Stimulated activated CD4-positive, alpha-beta T cell treated with anti-CD3 and anti-CD28 coated beads, Interleukin-2, amount 100 ng/mL, for 4 hours (primary cell): ENCODE measurements at places on chromosomes 2 and 18.

DNA sequence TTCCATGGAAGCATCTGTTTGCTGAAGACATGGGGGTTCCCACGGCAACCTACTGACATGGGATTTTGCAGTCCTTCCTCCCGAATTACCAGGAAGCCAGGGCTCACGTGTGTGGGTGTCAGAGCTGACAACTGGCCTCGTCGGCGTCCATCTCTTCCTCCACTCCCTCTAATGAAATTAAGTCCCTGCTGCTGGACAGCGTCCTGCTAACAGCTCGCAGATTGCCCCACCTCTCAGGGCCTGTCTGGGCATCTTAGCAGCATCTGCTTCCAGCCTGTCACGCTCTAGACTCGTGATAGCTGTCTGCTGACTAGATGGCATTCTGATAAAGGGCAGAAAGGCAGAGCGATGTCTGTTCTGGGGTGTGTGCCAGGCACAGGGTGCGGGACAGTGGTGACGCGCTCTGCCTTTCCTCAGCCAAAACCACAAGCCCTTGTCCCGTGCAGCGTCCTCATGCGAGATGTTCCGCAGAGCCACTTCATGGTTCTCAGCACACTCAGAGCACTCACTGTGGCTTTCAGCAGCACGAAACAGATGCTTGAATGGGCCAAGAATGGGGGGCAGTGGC is 161.1 kb downstream of the ARL4C start:
- DNase-seq, result peak; percentile 11

DNA sequence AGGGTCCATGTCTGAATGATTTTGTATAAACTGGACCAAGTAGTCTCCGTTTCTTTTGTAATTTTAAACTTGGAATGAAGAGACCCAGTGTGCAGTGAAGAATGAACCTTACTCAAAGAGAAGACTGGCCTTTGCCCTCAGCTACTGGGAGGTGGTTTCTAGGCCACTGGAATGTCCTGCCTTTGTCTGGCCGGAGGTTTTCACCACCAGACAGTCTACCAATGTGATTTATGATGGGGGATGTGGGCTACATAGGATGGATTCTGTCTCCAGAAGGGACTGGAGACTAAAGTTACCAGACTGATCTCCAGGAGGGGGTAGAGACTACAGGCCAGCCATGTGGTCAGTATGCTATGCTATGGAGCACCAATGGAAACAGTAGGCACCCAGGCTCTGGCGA is 42.8 kb upstream of the RAB31 start:
- no peak for DNase-seq

GRCh38 chr18:832085-832681 is 20.1 kb upstream of the YES1 start:
- DNase-seq, result no peak

DNA sequence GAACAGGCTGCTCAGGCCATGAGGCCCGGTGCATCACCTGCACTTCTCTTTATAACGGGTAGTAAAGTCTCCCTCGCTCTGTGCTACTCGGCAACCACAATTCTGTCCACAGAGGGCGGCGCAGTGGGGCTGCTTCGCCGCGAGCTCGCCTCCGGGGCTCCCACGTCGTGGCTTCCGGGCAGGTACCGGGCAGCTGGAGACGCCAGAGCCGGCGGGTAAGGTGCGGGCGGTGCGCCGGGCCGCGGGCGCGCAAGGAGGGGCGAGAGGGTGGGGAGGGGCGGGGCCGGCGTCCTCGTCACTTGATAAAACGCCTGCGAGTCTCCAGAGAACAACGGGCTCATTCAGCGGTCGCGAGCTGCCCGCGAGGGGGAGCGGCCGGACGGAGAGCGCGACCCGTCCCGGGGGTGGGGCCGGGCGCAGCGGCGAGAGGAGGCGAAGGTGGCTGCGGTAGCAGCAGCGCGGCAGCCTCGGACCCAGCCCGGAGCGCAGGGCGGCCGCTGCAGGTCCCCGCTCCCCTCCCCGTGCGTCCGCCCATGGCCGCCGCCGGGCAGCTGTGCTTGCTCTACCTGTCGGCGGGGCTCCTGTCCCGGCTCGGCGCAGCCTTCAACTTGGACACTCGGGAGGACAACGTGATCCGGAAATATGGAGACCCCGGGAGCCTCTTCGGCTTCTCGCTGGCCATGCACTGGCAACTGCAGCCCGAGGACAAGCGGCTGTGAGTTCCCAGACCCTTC is at the start of gene ITGA6:
Gene ITGA6 (plus strand): TSS at position 331 of the 734 bp plus-strand sequence.
- DNase-seq, result peak; percentile 68

- no peak for DNase-seq
These were observed 79.2 kb downstream of the LONRF2 start for GRCh38 chr2:100242891-100243619.

DNA sequence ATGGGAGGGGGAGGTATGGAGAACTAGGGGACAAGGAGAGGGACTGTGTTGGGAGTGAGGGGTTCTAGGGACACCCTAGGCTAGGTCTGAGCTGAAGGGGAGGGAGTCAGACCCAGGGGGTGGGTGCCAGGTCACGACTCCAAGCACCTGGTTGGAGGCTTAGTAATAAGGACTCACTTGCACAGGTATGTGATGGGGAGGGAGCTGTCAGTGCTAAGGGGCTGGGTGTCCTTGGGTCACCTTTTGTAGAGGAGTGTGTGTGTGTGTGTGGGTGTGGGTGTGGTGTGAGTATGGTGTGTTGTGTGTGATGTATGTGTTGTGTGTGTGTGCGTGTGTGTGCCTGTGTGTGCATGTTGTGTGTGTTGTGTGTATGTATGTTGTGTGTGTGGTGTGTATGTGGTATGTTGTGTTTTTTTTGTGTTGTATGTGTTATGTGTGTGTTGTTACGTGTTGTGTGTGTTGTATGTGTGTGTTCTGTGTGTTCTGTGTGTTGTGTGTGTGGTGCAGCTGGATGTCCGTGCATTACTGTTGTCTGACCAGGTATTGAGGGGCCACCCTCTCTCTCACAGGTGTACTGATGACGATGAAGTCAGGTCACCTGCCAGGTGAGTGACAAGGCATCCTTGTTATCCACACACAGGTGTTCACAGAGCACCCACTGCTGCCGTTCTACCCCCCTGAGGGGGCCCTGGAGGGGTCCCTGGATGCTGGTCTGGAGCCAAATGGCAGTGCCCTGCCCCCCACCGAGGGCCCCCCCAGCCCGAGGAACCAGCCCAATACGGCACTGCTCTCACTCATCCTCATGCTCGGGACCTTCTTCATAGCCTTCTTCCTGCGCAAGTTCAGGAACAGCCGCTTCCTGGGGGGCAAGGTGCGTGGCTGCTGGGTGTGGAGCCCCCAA is 9.8 kb downstream of the SLC4A3 start:
- DNase-seq, result no peak

- peak; percentile 43 for DNase-seq
These were observed 543 bp downstream of the HADHB start for GRCh38 chr2:26245231-26245732.

DNA sequence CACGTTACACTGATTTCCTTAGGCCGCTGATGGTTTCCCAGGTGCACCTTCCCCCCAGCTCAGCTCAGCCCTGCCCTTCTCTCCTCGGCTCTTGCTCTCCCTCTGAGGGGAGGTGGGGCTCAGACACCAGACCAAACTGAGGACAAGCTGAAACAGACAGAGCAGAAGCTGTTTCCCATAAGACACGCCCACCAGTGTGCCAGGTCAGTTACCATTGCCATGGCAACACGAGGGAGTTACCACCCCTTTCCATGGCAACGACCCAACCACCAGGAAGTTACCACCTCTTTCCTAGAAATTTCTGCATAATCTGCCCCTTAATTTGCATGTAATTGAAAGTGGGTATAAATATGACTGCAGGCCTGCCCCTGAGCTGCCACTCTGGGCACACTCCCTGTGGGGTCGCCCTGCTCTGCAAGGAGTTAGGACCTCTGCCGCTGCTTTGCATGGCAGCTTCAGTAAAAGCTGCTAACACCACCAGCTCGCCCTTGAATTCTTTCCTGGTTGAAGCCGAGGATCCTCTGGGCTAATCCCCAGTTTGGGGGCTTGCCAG is 120.9 kb upstream of the SMIM21 start:
- no peak for DNase-seq

DNA sequence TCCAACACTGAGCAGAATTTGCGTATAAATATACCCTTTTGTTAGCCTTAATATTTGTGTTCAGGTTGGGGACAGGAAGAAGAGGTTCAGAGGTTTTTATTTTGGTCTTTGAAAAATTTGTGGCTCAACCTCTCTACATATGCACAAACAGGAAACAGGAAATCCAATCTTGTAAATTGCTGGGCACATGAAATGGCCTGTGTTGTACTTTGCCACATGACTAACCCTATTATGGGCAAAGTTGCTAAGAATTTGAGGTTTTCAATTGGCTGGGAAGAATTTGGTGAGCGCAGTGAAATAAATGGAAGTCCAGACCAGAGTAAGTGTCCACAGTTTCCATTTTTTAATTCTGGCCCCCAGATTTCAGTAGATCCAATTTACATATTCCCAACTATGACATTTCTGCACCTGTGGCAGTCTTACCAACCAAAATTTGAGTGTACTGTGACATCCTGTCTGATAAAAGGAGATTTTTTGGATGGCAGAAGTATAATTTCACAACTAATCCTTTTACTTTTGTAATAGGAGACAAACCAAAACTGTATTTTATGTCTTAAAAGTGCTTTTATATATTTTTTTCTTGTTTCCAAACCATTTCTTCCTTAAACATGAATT is 63.6 kb downstream of the COX7A2L start:
- no peak for DNase-seq

- no peak for DNase-seq
These were observed 49.2 kb upstream of the TUBA3D start for GRCh38 chr2:131426727-131427126.

- DNase-seq, result no peak
These were observed 236.4 kb downstream of the PLCL1 start for GRCh38 chr2:198040835-198041234.

GRCh38 chr2:223526106-223526505 is 76.1 kb downstream of the SCG2 start:
- no peak for DNase-seq

- no peak for DNase-seq
These were observed 115.3 kb upstream of the CXCR4 start for GRCh38 chr2:136233298-136233697.

DNA sequence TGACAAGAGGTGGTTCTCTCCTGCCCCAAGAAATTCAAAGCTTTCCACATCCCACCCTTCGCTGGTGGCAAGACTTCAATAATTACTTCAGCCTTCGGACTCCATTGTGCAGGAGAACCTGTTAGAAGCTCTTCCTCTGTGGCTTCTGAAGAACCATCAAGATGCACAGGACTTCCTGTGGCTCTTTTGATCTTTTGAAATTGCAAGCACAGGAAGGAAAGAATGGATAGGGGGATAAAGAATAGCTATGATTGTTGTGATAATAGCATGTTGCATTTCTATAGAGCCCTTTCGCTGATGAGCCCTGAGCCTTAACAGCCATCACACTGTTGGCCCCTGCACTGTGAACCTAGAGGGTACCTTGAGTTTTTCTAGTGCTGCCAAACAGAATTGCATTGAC is 7.4 kb downstream of the EPAS1 start:
- DNase-seq, result no peak

DNA sequence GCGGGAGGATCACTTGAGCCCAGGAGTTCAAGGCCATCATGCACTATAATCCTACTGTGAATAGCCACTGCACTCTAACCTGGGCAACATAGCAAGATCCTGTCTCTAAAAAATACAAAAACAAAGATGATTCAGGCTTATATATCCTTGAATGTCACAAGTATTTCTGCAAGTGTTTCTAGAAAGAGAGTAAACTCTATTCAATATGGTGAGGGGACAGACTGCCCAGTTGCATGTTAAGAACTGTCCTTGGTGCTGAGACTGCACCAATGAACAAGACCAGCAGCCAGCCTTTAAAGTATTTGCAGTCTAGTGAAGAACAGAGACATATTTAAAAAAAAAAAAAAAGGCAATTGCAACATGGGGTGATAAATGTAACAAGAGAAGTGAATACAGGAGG is 16.4 kb downstream of the MAP3K19 start:
- DNase-seq, result no peak

DNA sequence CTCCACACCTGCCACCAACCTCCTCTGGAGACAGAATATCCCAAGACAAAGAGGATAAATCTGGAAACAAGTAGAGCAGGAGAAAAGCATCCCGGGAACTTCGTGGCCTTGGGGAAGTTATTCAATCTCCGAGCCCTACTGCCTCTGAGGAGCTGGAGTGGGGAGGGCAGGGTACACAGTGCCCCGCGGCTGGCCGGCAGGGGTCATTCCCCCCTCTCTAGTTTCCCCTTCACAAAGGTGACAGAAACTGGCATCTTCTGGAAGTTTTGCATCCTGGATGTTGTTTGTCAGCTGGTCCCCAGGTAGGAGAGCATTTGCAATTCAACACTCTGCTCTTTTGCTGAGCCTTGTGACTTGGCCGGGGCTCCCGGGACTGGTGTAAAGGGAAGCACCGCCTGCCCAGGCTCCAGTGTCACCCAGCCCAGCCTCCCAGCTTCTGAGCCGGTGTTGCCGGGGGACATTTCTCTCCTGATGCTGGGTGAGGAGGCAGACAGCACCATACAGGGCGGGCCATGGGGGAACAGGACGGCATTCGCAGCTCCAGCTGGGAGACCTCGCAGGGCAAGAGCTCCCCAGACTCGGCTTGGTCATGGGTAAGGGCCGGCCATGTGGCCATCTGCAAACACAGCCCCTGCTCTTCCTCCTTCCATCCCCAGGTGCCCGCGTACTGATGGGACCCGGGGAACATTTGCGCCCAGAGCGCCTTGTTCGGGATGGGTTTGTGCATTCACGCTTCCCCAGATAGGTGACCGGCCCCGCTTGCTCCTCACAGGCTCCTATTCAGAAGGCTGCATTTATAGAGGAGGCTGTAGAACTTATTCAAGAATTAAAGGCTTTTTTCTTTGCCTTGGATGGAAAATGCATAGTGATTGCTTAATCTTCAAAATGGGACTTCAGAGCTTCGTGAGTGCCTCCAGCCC is 7.4 kb upstream of the NTSR2 start:
- no peak for DNase-seq

- no peak for DNase-seq
These were observed 83.8 kb upstream of the FAM237A start for GRCh38 chr2:206558492-206558891.

DNA sequence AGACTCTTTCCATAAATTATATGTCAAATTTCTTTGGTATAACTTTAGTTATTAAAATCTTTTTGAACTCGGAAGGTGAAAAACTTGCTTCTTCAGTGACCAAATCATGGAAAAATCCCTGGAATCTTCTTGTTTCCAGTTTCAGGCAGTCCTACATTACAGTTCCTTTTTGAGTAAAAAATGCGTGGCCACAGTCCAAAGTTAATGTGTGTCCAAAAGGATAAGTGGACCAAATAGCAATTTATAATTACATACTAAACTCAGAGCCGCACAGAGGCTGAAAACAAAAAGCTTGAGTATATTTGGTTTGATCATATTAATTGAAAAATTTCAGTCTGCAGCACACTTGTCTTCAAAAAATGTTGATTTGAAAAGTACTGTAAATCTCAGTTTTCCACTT is 28.4 kb upstream of the DYNC2LI1 start:
- DNase-seq, result no peak

DNA sequence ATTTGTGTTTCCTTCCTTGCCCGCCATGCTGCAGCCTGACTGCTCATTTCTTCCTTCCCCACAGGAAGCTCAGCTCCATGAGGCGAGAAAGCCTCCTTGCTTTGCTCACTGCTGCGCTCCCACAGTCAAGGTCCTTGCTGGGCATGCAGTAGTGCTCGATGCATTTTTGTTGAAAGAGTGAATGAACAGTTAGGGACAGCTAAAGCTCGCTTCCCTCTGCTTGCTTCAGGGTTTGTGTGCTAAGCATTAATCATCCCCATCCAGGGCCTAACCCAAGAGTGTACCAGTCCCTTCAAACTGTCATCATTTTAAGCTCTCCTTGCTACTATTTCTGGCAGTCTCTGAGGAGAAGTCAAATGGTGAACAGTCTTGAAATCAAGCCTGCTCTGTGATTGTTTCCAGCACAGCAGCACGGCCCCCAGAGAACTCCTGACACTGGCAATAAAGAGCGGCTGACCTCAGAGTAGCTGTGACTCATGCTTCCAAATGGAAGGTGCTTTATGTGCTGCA is 171.7 kb upstream of the SOX11 start:
- DNase-seq, result no peak
